Prostate gland (tissue), 2 donors: ENCODE measurements at places on chromosomes 11 and 22. TPM values are rescaled to one million over a fixed set of nuclear protein-coding genes. Genes with fewer than 3 reads are reported as not detected.
A peak's percentile ranks its signal among the peaks of the same experiment; 100 is the strongest.

SPON1 gene
- total RNA-seq: 28.2 TPM

ALKBH3 gene
- total RNA-seq: 37.6 TPM

CCDC157 gene
- 3.5 TPM for total RNA-seq

- no peaks in the 10 kb centered on the region for H3K27me3 ChIP-seq
- H3K4me3 ChIP-seq: no peak overlapping the region
- H3K27ac ChIP-seq: peak overlapping the region; percentile 91
- H3K4me1 ChIP-seq: peaks cover 22% of the 10 kb centered on the region
Observed at GRCh38 chr22:45316796-45317526, 7.2 kb downstream of the FAM118A start.

DNA sequence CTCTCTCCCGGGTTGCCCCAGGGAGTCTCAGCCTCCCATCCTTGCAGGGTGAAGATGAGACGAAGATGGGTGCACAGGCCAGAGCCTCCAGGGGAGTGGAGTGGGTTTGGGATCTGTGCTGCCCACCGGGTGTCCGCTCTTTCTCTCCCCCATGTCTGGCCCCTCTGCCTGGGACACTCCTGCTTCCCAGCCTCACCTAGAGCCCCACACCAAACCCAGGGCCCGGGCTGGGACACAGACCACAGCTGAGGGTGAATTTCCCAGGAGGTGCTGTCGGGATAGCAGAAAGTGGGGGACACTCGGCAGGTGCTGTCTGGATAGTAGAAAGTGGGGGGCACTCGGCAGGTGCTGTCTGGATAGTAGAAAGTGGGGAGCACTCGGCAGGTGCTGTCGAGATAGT, 25.0 kb upstream of the KRTAP5-7 start:
- DNase-seq: no peak
- no peak overlapping the region for H3K27ac ChIP-seq
- no peaks in the 10 kb centered on the region for H3K27me3 ChIP-seq
- no peaks in the 10 kb centered on the region for H3K4me1 ChIP-seq
- H3K4me3 ChIP-seq: no peak overlapping the region

GRCh38 chr11:42595876-42596275, 715.9 kb upstream of the API5 start:
- no peaks in the 10 kb centered on the region for H3K27me3 ChIP-seq
- no peak overlapping the region for H3K4me3 ChIP-seq
- no peaks in the 10 kb centered on the region for H3K4me1 ChIP-seq
- H3K27ac ChIP-seq: no peak overlapping the region

- DNase-seq: no peak
- no peak overlapping the region for H3K27ac ChIP-seq
- no peak overlapping the region for H3K4me3 ChIP-seq
Observed at GRCh38 chr11:992577-992976, 43.9 kb downstream of the MUC6 start.

- H3K27ac ChIP-seq: no peak overlapping the region
- H3K4me1 ChIP-seq: no peaks in the 10 kb centered on the region
- H3K27me3 ChIP-seq: no peaks in the 10 kb centered on the region
- no peak overlapping the region for H3K4me3 ChIP-seq
- no peak for DNase-seq
Observed at GRCh38 chr11:1924646-1925372, 5.3 kb downstream of the TNNT3 start.
